H1 (cell line): ENCODE measurements at places on chromosomes 3 and 15.

- no peak for DNase-seq
These were observed 170.7 kb downstream of the WDR72 start for GRCh38 chr15:53588773-53589172.

GRCh38 chr3:150626148-150626930, 23.2 kb downstream of the SELENOT start:
- DNase-seq, result no peak

- no peak for DNase-seq
These were observed 95.0 kb upstream of the GALNT15 start for GRCh38 chr3:16079519-16079918.

GRCh38 chr3:126442094-126442855, 33.4 kb downstream of the ZXDC start:
- DNase-seq, result no peak

GRCh38 chr3:16417945-16418739, 95.4 kb downstream of the RFTN1 start:
- no peak for DNase-seq

- no peak for DNase-seq
These were observed at the start of gene TM4SF1 for GRCh38 chr3:149377408-149378364. TSS of gene TM4SF1 (minus strand) at chr3:149377649. CDS start at chr3:149377547, 102 bp downstream.

DNA sequence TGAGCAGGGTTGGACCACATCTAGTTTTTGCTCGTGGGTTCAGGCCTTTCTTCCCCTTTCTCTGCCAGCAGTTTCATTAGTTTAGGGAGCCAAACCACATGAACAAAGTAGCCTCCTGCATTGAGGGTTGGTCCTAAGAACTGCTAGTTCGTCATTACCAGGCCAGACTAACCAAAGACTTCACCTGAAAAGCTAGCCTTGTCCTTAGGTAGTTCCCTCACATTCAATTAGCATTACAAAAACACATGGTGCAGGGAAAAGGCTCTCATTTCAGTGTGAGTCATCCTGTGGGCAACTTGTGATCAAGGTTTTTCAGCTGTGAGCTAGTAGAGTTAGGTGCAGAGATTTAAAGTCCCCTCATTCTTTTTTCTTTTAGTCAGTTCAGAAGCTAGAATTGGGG, 279.3 kb upstream of the CTNNB1 start:
- no peak for DNase-seq

GRCh38 chr15:32908872-32909271, 191.1 kb downstream of the GREM1 start:
- no peak for DNase-seq

- no peak for DNase-seq
These were observed 63.1 kb upstream of the FBN1 start for GRCh38 chr15:48708641-48709040.

DNA sequence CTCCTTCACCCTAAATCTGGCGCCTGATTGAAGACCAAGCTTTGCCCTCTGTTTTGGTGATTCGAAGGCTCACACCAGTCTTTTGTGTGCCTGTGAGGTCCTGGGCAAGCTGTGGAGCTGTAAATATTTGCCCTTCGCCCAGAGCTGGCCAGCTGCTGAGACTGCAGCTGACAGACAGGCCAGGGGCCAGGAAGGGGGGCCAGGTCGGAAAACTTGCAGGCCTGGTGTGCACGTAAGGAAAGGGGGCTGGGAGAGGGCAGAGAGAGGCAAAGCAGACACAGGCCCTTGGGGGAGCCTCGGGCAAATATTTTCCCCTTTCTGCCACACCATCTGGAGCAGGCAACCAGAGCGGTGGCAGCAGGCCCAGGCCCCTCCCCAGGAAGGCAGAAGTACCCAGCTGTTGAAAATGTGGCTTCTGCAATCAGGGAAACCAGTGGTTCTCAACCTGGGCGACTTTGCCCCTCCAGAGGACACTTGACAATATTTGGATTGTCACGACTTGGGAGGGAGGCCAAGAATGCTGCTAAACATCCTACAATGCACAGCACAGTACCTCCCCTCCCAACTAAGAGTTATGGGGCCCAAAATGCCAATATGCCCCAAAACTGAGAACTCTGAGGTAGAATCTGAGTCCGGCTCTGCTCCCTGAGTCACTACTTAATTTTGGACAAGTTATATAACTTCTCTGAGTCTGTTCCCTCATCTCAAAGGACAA, 2.5 kb downstream of the PDZRN3 start:
- no peak for DNase-seq
